ENCODE measurements at places on chromosomes 2 and 18.

DNA sequence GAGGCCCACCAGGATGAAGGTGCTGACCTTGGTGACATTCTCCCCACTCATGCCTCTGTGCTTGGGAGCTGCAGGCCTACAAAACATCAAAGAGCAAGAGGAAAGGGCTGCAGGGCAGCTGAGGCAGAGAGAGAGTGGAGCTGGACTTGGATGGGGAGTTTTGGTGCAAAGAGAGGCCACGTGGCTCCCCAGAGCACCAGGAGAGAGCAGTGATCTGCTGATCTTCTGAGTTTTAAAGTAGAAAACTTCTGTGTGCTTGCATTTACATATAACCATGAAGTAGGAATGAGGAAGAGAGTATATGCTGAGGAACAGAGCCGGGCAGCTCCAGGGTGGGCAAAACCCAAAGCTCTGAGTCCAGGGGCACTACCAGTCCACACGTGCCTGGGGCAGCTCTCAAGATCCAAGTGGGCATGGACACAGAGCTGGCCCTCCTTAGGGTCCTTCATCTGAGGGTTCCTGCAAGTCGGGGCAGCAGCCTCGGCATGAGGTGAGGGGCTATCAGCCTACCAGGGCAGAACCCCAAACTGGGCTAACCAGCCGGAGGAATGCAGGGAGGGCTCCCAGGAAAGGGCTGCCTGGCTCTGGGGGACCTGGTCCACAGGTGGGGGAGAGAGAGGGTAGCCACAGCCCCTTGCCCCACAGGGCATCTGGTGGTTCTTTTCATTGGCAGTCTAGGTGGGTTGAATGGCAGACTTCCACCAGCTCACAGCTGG, at the start of gene OR6B2:
OR6B2 (minus strand) TSS at position 51 of the 716 bp plus-strand sequence; CDS start at position 51, 0 bp downstream.
- no peak for DNase-seq

DNA sequence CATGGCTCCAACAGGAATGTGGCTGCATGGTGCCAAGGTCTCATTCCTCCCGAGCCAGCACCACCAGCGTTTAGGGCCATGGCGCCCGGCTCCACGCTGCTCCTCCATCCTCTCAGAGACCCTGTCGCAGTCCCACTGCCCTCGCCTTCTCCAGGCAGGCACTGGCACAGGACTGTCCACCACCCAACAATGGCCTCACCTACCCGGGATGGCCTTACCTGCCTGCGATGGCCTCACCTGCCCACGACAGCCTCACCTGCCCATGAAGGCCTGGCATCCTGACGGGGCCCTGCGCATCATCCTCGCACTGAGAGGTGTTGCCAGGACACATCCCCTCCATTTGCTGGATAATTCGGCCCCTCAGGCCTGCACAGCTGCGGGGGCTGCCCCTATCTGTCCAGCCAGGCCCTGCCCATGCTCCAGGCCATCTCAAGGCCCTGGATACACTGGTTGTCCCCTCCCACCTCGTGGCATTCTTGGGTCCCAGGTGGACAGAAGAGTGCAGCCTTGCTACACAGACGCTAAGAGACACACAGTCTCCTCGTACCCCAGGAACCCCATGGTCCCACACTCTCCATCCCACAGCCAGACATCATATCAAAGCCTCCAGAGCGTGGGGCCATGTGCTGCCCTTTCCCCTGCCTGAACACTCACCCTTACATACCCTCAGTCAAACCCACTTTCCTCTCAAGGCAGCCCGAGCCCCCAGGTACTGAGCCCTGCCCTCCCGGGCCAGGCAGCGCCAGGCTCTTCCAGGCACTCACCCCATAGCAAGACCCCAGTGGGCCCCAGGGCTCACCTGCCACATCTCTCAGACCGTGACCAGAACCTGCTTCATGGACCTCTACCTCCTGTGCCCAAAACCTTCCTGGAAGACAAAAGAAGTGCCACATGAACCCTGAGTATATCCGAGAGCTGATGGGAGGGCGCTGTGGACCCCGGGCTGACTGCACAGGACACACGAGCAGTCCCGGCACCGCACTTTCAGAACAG, 268.6 kb downstream of the EIPR1 start:
- DNase-seq = no peak

- no peak for DNase-seq
Observed at GRCh38 chr18:65326805-65327204, 424.0 kb upstream of the CDH7 start.

GRCh38 chr18:11752116-11752911, 63.2 kb downstream of the GNAL start:
- no peak for DNase-seq

DNA sequence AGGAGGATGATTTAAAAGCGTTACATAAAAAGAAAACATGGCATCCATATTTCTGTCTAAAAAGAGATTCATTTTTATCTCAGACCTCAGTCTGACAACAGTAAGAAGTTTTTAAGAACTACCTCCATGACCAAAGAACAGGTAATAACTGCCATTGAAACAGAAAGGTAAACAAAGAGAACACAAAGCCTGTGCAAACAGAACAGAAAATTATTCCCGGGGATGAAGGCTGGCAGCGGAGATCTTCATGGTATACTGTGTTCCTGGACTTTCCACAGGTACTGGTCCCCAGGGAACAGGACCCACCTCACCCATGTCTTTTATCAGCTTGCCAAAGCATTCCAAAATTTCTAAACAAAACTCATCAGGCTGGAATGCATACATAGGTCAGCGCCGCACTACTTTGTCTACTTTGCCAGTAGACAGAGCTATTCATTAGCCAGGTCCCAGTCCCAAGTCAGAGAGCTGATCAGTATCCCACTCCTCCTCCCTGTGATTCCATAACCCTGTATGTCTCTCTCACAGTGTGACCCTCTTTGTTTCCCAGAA, 277.3 kb downstream of the MBD2 start:
- no peak for DNase-seq

DNA sequence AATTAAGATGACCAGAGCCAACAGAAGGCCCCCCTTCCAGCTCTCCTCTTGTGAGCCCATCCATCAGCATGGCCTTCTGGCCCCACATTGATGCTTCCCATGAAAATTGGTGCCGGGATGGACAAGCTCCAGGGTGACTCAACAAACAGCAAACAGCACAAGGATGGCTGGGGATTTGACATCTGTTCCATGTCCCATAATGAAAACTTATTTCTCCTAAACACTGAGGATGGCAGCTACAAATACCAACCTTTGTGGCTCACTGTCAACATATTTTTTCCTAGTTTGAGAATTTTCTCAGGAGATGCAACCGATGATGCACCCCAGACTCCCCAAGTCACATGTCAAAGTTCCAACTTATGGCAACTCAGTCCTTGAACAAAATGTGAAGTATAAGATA, 169.6 kb upstream of the SIX2 start:
- no peak for DNase-seq

DNA sequence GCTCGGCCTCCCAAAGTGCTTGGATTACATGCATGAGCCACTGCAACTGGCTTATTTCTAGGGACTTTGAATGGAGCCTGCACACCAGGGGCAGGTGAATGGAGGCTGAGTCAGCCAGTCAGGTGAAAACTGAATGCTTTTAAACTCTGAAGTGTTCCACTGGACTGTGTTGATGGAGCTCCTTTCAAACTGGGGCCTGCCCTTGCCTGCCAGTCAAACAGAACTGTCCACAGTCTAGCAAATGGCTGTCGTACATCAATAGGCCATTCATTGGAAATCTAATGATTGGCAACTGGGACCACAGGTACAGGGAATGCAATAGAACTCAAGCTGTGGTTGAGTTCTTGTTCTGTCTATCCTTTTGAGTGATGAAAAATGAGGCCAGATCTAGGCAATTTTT, 966 bp upstream of the NOSTRIN start:
- no peak for DNase-seq

- DNase-seq = no peak
Observed at GRCh38 chr18:56568986-56569385, 69.4 kb downstream of the TXNL1 start.

- DNase-seq = no peak
Observed at GRCh38 chr2:216730871-216731270, 35.5 kb upstream of the IGFBP5 start.

DNA sequence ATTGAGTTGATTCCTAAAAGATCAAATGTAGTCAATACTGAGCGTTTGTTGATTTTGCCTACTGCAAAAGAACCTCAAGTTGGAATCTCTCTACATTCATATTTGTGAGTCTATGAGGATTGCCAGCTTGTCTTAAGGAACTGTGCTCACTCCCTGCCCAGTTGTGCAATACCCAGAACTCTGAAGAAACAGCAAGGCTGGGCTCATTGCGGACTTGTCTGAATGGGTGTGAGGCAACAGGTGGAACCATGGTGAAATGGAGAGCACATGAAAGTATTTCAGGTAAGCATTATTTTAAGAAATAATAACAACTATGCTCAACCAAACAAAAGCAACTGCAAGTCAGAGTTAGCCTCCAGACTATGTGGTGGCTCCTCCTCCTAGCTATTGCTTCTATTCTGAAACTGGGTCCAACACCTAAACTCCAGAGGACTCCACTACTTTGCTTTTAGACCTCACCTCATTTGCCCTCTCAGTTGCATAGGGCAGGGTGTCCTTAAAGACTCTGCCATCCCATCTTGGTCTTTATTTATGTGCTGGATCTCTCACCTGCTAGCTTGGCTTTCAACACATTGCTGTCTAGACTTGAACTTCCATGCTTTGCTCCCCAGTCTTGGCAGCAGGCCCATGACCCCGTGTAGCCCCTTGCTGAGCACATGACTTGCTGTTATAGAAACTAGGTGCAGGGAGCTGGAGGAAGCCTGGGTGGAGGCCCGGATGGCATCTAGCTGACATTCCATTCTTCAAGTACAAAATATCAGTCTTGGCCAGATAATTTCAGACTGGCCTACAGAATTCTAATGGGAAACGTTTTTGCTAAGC, 94.8 kb upstream of the ARL5A start:
- DNase-seq = no peak

- DNase-seq = peak; percentile 63
Observed at GRCh38 chr18:26226229-26227050, at the start of gene TAF4B. Gene TAF4B, plus strand, starts transcription at chr18:26226445. Its CDS starts 489 bp downstream, at chr18:26226934.

DNA sequence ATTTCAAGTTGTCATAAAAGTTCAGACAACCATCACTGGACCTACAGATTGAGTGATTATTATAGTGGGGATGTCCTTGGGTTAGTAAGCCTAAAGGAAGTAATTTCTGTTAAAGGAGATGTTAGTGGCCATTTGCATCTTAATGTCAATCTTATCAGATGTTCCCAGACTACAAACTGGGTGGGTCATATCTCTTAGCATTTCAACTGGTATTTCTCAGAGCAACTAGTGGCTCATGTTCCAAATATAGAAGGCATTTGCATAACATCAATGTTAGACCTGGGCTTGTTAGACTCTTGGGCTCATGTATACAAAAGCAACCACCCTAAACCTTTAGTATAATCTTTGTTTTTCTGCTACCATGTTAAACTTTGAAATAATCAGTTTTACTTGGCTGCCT, 17.9 kb downstream of the PLEKHA3 start:
- no peak for DNase-seq

DNA sequence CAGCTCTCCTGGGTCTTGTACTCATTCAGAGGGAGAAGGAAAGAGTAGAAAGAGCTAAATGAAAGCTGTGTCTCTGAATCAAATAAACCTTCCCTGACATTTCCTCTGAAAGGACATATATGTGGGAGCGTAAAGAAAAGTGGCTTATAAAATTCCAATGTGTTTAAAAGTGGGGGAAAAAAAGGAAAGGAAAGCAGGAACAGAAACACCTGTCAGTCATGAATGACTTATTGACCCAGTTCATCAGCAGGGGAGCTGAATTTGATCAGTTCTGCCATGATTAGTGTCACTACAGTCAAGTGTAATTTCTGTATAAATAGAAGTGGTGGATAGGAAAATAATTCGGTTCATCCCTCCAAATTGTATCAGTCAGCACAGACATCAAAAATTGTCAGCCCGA, 382.5 kb downstream of the ERBB4 start:
- no peak for DNase-seq

- no peak for DNase-seq
Observed at GRCh38 chr2:171509945-171510731, 12.1 kb upstream of the CYBRD1 start.

- DNase-seq = no peak
Observed at GRCh38 chr2:239581352-239581901, 180.6 kb upstream of the HDAC4 start.

- no peak for DNase-seq
Observed at GRCh38 chr2:240791821-240792628, 28.0 kb downstream of the KIF1A start.

Data from NCI-H187 treated with DMSO at 0.1 percent for 48 hours (cell line).